ENCODE measurements at places on chromosomes 2 and 18. TPM values are rescaled to one million over a fixed set of nuclear protein-coding genes. Genes with fewer than 3 reads are reported as not detected.

Gene RESP18
- total RNA-seq, result not detected

Gene RALB
- 48.1 TPM for total RNA-seq

Gene ERBB4
- 0.43 TPM for total RNA-seq

Gene PROKR1
- not detected for total RNA-seq

Gene CNTNAP5
- total RNA-seq, result 31.7 TPM

Measured in mucosa of gallbladder (tissue), 1 donor.